ENCODE measurements at places on chromosomes 1 and 21. TPM values are rescaled to one million over a fixed set of nuclear protein-coding genes. Genes with fewer than 3 reads are reported as not detected.

The MYOC gene
- not detected for total RNA-seq

The GJC2 gene
- 0.64 TPM for total RNA-seq

The IQGAP3 gene
- total RNA-seq = 16.0 TPM

The RGS8 gene
- total RNA-seq = not detected

The FOXD3 gene
- total RNA-seq = not detected

The RIPPLY3 gene
- total RNA-seq = not detected

The ADCY10 gene
- total RNA-seq = 0.11 TPM

The SUSD4 gene
- 2.2 TPM for total RNA-seq

The S100A1 gene
- not detected for total RNA-seq

The OR2T33 gene
- not detected for total RNA-seq

The S1PR1 gene
- total RNA-seq = 130 TPM

The LHX8 gene
- total RNA-seq = not detected

The C4BPB gene
- 1.4 TPM for total RNA-seq

The NME7 gene
- total RNA-seq = 15.3 TPM

The FAM43B gene
- not detected for total RNA-seq

The KAZN gene
- total RNA-seq = 0.90 TPM

The OR2L5 gene
- not detected for total RNA-seq

The ZSWIM5 gene
- 0.69 TPM for total RNA-seq

The RCAN1 gene
- 9.9 TPM for total RNA-seq

The CHODL gene
- total RNA-seq = not detected

The TTC39A gene
- 0.11 TPM for total RNA-seq

The SH2D1B gene
- total RNA-seq = not detected

The MX1 gene
- 162 TPM for total RNA-seq

The HSD11B1 gene
- 4.5 TPM for total RNA-seq

The LRRC53 gene
- not detected for total RNA-seq

The F3 gene
- total RNA-seq = 0.07 TPM

The C1QTNF12 gene
- total RNA-seq = 1.1 TPM

The LIN28A gene
- not detected for total RNA-seq

The NFIA gene
- total RNA-seq = 3.0 TPM

The OR2L2 gene
- 0.11 TPM for total RNA-seq

The OR2M3 gene
- not detected for total RNA-seq

The TINAGL1 gene
- not detected for total RNA-seq

The AGMAT gene
- 24.0 TPM for total RNA-seq

The PPP2R5A gene
- 32.3 TPM for total RNA-seq

The DYNLT4 gene
- 0.32 TPM for total RNA-seq

The GUCA2A gene
- total RNA-seq = not detected

The CD1E gene
- not detected for total RNA-seq

The ANGPTL7 gene
- total RNA-seq = not detected

The CR1L gene
- total RNA-seq = not detected

The SLC66A1 gene
- 6.5 TPM for total RNA-seq

The C1orf210 gene
- total RNA-seq = not detected

The GPR52 gene
- total RNA-seq = 0.56 TPM
